ENCODE measurements at places on chromosomes 1 and 21.

DNA sequence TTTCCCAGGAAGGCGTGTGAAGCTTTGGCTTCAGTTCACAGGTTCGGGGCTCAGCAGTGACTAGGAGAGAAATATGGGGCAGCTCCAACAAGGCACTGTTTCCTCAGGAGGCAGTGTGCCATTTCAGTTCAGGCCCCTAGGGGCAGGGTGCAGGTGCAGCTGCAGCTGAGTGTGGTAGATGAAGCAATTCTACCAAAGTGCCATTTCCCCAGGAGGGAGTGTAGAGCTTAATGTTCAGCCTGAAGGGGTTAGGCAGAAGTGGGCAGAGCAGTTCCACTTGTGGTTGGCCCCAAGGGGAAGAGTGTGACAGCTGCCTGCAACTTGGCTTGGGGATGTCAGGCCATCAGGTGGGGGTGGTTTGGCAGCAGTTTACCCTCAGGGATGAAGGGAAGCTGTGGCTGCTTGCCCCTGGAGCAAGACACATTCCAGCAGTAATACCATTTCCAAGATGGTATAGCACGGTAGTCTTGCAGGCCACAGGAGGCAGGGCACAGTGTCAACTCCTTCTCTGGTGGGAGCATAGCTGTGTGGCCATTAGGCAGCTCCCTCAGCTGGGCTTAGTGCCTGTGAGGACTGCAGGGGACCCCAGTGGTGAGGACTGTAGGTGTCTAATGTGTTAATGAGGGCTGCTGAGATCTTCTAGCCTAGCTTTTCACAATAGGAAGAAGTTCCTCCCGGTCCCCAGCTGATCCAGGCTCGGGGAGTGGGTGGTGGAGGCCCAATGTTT is 34.7 kb downstream of the RGSL1 start:
- DNase-seq: no peak

DNA sequence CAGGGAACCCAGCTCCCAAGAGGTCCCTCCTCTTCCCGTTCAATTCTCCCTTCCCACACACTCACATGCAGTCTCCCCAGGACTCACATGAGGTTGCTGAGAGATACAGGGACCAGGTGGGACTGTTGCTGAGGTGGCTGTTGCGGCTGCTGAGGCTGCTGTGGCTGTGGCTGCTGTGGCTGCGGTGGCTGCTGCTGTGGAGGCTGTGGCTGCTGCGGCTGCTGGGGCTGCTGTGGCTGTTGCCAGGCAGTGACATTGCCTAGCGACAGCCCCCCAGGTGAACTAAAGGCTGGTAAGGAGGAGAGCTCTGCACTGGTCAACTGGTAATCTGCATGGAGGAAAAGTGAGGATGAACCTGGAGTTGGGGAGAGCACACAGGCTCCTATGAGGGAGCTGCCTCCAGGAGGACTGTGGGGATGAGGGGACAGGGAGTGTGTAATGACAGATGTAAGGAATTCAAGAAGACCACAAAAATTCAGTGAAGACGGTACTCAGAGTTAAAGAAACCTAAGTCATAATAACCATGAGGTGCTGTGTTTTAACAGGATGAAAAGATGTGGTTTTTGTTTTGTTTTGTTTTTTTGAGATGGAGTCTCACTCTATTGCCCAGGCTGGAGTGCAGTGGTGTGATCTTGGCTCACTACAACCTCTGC is 31.8 kb downstream of the MEF2D start:
- no peak for DNase-seq

- no peak for DNase-seq
Measured at GRCh38 chr21:16514316-16514715, 784.5 kb downstream of the USP25 start.

DNA sequence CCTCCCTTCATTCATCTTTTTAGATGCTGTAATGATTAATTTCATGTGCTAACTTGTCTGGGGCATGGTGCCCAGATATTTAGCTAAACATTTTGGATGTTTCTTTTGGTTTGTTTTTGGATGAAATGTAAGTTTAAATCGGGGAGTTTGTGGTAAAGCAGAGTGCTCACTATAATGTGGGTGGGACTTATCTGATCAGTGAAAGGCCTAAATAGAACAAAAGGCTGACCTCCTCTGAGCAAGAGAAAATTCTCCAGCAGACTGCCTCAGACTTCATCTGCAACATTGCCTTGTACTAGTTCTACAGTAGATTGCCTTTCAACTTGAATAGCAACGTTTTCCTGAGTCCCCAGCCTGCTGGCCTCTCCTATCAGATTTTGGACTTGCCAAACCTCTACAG is 183.6 kb downstream of the S1PR1 start:
- DNase-seq: no peak

- no peak for DNase-seq
Measured at GRCh38 chr1:236753964-236754363, 41.1 kb upstream of the MTR start.

GRCh38 chr1:36133484-36133883 is 8.5 kb upstream of the COL8A2 start:
- no peak for DNase-seq

- no peak for DNase-seq
Measured at GRCh38 chr1:224457782-224458144, 23.2 kb upstream of the WDR26 start.

DNA sequence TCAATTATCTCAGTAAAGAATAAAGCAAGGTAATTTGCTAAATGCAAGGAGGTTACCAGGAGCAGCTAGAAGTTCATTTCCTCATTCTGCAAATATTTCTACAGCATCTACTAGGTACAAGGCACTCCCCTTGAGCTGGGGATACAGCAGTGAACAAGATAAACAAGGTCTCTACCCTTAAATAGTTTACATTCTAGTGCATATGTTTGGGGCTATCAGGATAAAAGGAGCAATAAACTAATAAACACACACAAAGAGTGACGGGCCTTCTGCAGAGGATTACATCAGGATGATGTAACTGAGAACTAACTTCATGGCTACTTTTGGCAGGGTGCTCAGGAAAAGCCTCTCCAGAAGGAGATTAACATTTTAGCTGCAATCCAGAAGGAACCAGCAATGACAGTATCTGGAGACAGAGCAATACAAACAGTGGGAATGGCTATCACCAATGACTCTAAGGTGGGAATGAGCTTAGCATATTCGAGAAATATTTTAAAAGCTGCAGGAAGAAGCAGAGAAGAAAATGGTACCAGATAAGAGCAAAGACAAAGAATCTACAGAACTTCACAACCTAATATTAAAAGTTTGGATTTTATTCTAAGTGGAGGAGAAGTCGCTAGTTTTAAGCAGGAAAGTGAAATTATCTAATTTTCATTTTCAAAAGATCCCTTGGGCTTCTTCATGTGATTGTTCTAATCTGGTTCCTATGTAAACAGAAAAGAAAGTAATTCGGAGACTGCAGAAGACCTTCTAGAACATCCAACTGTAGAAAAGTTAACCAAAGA is 25.8 kb downstream of the TP53BP2 start:
- DNase-seq: no peak

DNA sequence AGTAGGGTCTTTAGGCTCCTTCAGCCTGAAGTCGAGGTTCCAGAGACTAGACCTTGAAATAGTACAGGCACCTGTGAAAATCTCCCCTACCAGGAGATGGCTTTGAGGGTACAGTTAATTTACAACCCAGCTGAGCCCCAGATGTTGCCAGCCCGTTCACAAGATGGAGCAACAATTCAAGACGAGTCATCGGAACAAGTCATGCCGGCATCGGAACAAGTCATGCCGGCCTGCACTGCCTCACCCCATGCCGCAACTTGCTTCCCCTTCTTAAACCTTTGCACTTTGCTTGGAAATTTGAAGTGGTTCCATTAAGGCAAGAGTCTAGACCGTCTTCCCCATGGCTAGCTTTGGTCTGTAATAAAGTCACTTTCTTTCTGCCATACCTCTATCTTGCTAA is 16.0 kb downstream of the HHAT start:
- no peak for DNase-seq

DNA sequence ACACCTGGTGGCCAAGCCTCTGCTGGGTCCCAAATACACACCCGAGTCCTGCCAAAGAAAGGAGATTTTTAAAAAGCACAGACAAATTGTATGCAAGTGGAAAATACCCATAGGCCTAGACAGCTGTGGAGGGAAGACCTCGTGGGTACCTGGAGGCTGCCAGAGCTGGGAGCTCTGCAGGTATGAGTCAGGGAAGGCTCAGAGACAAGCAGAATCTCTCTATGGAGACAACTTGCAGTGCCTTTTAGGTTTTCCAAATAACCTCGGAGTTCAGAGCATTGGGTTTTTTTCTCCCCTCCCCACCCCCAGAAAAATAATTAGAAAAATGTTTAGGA is 127.7 kb downstream of the EDEM3 start:
- DNase-seq: no peak

DNA sequence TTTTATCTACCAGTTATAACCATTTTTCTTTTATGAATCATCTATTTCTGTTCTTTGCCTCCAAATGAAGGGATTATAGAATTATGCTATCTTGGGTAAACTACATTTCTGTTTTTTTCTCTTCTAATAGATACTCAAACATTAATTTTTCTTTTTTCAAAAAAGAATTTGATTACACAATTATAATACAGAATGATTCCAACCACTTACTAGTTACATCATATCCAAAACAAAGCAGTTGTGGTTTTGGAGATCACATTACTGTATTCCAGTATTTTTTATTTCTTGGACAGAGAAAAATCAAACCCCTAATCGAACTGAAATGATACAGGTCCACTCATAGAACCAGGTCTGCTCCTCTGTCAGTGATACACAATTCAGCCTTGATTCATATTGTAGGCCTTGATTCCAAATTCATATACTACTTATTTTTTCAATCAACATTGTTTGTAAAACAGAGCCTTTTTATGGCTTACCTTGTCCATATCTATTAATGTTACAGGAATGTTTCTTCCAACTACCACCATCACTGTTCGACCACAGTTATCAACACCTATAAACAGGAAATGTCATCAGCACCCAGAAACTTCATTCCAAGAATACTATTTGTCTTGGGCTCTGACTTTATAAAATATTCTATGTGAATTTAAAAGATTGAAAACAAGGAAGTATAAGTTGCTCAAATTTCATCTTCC is 43.2 kb downstream of the GDAP2 start:
- DNase-seq: no peak

GRCh38 chr1:170388489-170388888 is 143.5 kb upstream of the GORAB start:
- DNase-seq: no peak

- DNase-seq: no peak
Measured at GRCh38 chr21:42556960-42557359, 43.3 kb downstream of the SLC37A1 start.

DNA sequence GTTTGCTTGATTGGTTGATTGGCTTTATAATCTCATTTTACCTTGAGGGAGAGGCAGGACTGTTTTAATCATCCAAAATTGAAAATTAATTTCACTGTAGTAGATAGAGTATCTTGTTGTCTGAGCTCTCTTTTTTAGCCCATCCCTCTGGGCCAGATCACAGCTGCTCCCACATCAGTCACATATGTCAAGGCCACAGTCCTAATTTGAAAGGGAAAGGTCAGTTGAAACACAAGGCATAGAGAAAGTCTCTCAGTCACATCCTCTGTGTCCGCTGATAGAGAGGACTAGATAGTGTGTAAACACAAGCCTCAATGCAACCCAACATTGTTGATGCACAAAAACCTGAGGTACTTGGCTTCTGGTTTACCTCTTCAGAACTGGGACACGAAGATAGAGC is 6.8 kb downstream of the C1orf74 start:
- DNase-seq: no peak

DNA sequence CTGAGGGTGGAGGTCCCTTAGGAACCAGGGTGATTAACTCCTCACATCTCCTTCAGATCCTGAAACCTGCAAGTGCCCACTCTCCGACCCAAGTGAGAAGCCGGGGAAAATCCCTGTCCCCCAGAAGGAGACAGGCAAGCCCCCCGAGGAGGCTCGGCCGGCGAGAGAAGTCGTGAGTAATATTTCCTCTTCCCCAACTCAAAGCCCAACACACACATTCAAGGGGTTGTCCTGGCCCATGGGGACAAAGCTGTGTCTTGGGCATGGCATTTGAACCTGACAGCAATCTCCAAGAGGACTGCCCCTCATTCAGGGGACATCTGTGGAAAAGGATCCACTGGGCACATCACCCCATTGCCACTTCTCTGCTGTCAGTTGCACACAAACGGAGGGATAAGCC is 23.6 kb downstream of the VASH2 start:
- no peak for DNase-seq

GRCh38 chr1:88175631-88176226 is 508.3 kb upstream of the PKN2 start:
- no peak for DNase-seq

Data from activated CD8-positive, alpha-beta memory T cell treated with anti-CD3 and anti-CD28 coated beads for 1 hour (primary cell).